Head of caudate nucleus (tissue), 42 donors: ENCODE measurements at places on chromosomes 7 and 10.

- DNase-seq, result no peak
Measured at GRCh38 chr7:112056409-112056808, 149.8 kb downstream of the DOCK4 start.

DNA sequence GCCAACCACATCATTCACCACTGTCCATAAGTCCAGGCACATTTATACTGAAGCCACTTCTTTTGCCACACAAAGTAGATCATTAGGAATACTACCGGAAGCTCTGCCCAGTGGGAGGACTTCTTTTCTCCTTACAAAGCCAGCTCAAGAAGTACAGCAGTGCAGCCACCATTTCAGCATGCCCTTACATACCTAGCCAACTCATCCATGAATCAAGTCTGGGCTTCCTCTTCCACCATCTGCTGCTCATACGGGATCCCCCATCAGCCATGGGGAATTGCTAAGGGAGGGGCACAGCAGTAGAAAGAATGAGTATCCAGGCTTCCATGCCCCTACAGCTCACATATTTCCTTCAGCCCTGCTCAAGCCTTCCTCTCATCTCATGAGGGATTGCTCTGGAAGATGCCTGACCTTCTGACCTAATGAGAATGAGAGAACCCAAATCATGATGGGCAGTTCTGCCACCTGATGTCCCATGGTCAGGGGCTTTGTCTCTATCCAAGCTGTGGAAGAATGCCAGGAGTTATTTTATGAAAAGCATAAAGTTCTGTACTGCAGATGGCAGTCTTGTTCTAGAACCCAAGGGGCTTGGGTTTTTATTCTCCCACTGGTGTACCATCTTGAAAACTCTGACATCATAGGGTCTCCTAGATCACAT, 39.5 kb downstream of the ACSM6 start:
- DNase-seq, result no peak

DNA sequence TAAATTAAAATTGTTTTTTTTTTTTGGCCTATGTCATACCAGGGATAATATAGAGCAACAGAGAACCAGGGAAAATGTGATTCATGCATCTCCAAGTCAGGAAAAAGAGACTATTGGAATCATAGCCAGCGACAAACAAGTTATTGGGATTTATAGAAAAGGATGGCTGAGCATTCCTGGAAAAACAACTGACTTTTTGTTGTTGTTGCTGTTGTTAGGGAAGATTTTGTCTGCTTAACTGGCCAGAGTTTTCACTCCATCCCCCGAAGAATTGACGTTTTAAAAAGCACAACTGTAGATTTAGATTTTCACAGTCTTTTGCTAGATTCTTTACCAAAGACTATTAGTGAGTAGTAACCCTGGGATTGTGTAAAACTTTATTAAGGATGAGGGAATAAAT, 112.4 kb downstream of the TBXAS1 start:
- DNase-seq, result no peak

- DNase-seq, result no peak
Measured at GRCh38 chr10:18226336-18226735, 86.1 kb downstream of the CACNB2 start.

- peak; percentile 27 for DNase-seq
Measured at GRCh38 chr7:20598459-20599309, 16.8 kb upstream of the ABCB5 start.

- peak; percentile 17 for DNase-seq
Measured at GRCh38 chr10:78981970-78982281, 86.8 kb upstream of the ZMIZ1 start.

- no peak for DNase-seq
Measured at GRCh38 chr7:15418264-15418663, 143.6 kb downstream of the AGMO start.

- DNase-seq, result peak; percentile 39
Measured at GRCh38 chr7:153381275-153382040, 621.9 kb downstream of the ACTR3B start.

DNA sequence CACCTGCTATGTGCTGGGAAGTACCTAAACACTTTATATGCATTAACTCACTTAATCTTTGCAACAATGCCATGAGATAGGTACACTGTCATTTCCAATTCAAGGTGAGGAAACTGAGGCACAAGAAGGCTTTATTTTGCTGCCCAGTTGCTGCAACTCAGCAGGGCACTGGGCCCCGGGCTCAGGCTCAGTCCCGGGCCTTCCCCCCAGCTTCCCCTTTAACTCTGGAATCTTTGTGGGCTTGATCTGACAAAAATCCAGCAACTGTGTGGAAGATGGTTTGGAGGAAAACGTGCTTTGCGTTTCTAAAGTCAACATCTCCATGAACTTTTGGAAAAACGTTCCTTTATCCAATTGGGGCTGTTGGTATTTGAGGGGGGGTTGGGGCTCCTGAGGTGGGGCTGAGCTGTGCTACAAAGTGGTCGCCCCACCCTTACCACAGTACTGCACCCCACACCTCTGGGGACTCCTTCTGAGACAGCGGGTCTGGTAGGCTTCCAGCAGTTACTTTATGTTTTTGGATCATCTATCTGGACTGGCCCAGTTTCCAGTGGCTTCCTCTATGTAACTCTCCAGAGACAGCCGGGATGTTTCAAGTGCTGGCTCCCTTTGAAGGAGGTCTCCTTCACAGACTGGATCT, 40.5 kb upstream of the CAMK1D start:
- DNase-seq, result no peak
